ENCODE measurements at places on chromosomes 7 and 10.

DNA sequence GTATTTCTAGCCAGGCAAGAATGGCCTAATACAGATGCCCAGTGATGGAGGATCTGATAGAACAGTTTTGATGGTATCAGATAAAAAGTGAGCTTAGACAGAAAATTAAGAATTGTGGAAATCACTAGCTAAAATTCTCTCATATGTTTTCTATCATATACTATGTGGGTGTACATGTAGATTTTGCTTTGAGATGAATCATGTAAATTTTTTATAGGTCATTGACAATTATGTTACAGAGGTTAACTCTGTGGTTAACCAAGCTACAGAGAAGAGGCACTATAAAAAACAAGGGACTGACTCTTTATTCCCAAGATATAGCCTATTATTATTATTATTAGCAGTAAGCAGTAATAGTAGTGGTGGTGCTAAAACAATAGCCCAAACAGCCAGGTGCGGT is 156.5 kb downstream of the ITGA8 start:
- no peak for DNase-seq

DNA sequence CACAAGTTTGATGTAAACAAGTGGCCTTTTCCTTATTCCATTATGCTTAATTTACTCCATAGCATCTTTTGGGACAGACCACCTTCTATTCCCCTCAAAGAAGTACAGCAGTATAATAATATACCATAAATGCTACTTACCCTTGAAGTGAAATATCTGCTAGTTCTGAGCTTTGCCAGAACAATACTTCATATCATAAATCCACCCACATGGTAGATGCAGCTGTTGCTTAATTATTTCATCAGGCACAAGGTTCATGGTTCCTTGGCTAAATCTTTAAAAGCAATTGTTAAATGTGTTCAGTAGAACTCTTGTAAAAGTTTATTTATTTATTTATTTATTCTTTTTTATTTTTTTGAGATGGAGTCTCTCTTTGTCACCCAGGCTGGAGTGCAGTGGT is 32.9 kb downstream of the CSTF2T start:
- DNase-seq = no peak

GRCh38 chr10:43524434-43525247 is 49.8 kb downstream of the ZNF239 start:
- no peak for DNase-seq

DNA sequence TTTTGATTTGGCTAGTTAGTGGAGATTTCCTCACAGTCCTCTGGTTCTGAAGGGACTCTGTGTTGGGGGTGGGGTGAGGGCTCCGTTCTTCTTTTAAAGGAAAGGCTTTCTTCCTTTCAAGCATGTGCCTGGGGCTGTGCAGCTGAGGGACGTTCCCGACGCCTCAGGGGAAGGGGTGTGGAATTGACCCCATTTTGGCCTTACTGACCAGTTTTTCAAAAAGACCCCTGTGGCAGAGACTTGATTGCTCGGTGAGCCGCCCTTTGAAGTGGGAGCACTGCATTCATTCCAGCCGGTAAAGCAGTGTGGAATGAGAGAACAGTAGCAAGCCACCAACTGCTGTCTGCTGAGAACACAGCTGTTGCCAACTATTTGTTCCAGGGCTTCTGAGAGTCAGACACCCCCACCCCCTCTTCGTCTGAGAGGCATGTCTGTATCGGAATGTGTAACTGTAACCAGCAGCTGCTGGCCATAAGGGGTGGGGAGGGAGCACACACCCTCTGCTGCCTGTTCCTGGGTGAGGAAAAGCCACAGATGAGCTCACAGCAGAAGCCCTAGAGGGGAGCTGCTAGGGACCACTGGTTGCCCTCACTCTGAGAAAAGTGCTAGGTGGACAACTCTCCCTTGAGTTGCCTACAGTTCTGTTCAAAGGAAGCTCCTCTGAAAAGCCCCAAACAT is 33.2 kb downstream of the WBP1L start:
- peak; percentile 91 for DNase-seq

DNA sequence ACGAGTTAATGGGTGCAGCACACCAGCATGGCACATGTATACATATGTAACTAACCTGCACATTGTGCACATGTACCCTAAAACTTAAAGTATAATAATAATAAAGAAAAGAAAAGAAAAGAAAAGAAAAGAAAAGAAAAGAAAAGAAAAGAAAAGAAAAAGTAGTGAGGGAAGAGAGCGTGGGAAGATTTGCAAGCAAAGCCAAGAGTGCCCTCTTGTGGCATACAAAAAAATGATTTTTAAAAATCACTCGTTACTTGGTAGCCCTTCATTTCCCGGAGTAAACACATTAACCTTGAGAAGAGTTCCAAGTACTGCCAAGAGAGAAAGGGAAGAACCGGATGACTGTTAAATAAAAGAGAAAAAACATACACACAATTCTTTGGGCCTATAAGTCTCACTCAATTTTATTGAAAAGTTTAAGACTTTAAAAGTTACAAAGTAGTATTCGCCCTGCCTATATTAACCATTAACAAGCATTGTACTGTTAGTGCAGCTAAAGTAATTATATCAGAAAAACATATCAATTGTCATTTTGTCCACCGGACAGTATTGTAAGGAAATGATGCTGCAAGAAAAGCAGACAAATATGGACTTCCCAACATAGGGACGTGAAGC is 6.2 kb upstream of the CH25H start:
- peak; percentile 30 for DNase-seq

DNA sequence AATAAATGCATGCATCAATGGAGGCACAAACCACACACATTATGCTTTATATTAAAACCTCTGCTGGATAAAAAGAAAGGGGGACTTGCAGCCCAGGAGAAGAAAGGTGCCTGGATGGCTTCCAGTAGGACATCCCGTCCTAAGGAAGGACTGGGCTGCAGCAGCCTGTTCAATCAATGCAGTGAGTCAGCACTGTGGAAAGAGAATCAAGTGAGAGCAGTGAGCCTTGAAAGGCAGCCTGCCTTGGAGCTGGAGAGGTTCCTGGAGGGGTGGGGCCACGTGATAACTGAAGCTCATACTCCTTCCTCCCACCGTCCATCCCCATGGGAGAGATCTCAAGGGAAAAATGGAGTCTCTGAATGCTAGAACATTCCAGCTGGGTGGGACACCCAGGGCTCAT is 501.2 kb downstream of the ADRA2A start:
- no peak for DNase-seq

DNA sequence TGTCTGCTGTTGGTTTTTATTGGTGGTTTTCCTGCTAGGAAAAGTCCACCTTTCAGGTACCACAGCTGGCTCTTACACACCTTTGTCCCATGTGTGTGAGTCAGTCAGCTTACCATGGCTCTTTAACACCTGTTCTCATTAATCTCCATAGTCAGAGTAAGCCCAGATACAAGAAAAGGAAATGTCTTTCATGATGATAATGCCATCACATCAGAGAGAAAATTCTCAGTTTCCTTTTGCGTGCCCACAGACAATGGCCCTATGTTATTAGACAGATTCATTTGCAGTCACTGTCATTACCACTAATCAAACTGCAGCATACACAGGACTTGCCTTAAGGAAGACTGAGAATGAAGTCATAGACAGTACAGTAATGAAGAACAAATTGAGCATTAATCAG is 1583.6 kb upstream of the LRRTM3 start:
- no peak for DNase-seq

GRCh38 chr7:23969443-23969842 is 259.4 kb downstream of the STK31 start:
- DNase-seq = no peak

DNA sequence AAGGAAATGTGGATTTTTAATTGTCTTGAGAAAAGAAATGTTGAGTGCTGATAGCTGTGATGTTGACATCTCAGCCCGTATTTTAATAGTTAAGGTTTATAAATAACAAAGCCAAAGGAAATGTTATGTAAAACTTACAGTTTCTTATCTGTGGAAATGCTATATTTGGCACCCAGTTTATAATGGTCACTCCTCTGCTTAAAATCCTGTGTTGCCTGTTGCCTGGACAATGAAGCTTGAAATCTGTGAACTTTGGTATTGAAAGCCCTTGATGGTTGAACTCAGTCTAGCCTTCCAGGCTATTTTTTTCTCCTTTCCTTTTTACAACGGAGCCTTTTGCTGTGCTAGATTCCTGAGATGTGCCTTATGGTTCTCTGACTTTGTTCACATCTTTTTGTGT is 46.5 kb downstream of the MCU start:
- no peak for DNase-seq

DNA sequence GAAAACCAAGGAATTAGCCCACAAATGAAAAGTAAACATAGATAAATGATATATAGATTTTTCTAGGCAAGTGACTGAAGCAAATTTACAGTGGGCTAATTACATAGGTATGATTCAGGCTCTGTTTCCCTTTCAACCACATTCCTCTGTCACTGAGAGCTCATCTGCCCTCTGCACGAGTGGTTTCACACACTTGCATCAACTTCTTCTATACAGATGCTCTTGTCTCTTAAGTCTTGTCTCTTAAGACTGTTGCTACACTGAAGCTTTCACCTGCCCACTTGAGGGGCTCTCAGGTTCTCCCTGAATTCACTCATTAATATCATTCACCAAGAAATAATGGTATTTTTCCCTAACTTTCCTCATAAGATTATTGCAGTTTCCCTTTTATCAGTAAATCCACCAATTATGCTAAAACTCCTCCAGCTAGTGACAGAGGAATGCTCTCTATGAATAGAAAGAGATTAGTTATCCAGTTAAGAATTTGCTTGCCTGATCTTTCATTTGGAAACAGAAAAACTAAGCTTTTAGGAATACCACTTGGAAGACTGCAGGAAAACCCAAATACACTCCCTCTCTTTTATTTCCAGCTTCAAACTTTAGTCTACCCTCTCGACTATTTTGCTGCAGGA is 95.7 kb downstream of the ELAPOR2 start:
- DNase-seq = no peak

GRCh38 chr10:31253237-31253636 is 65.8 kb upstream of the ZEB1 start:
- no peak for DNase-seq
